ENCODE measurements at places on chromosomes 7 and 10. TPM values are rescaled to one million over a fixed set of nuclear protein-coding genes. Genes with fewer than 3 reads are reported as not detected.

The TET1 gene
- 36.2 TPM for total RNA-seq

The MYOF gene
- total RNA-seq, result 25.5 TPM

The NPVF gene
- not detected for total RNA-seq

The LRIT1 gene
- total RNA-seq, result not detected

The EFCAB10 gene
- 0.53 TPM for total RNA-seq

The SORCS1 gene
- 13.6 TPM for total RNA-seq

The NACAD gene
- 11.7 TPM for total RNA-seq

The TRIL gene
- 9.3 TPM for total RNA-seq

The CRYGN gene
- total RNA-seq, result 3.2 TPM

The CRHR2 gene
- total RNA-seq, result not detected

The TRUB1 gene
- 21.2 TPM for total RNA-seq

The INMT gene
- 2.9 TPM for total RNA-seq

The KNDC1 gene
- total RNA-seq, result 11.0 TPM

The NCF1 gene
- not detected for total RNA-seq

The PNLIPRP1 gene
- total RNA-seq, result not detected

The STEAP4 gene
- not detected for total RNA-seq

The ZPBP gene
- total RNA-seq, result not detected

- DNase-seq, result no peak
These were observed 10.0 kb downstream of the VWC2 start for GRCh38 chr7:49783446-49783845.

- no peak for DNase-seq
These were observed 229.3 kb upstream of the KMT2E start for GRCh38 chr7:104784686-104785085.

GRCh38 chr7:100017300-100017699 is 1.9 kb downstream of the ZKSCAN1 start:
- no peak for DNase-seq

- no peak for DNase-seq
These were observed 14.4 kb downstream of the CAMK2G start for GRCh38 chr10:73859784-73860491.

DNA sequence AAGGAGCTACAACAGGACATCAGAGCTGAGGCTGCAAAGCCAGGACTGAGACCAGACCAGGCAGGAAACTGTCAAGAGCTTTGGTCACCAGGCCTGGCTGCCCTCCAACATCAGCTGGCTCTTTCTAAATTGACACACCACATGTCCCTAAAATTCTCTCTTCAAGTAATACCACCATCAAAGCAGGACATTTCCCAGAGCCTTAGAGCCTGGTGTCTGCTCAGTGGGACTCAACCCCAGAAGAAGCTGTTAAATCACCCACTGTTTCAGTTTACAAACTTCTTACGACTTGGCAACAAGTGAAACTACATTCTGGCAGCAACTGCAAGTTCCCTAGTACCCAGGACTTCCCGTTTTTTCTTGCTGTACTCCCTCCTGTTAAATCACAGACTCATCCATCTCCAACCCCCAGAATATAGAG is 3.8 kb upstream of the IL6 start:
- DNase-seq, result no peak

DNA sequence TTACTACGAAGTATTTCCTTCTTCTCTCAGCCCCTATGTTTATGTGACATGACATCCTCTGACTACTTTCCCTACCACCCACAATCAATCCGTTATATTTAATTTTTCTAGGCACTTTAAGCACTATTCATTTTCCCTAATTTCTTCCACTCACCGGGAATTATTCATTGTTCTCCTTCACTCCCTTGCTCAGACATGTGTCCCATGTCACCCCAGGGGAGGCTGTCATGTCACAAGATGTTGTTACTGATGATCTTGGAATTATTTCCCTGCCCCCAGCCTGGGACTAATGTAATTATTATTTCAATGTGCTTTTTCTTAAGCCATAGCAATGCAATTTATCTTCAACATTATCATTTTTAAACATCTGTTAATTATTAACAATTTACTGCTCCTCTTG is 317.2 kb downstream of the PHF14 start:
- no peak for DNase-seq

DNA sequence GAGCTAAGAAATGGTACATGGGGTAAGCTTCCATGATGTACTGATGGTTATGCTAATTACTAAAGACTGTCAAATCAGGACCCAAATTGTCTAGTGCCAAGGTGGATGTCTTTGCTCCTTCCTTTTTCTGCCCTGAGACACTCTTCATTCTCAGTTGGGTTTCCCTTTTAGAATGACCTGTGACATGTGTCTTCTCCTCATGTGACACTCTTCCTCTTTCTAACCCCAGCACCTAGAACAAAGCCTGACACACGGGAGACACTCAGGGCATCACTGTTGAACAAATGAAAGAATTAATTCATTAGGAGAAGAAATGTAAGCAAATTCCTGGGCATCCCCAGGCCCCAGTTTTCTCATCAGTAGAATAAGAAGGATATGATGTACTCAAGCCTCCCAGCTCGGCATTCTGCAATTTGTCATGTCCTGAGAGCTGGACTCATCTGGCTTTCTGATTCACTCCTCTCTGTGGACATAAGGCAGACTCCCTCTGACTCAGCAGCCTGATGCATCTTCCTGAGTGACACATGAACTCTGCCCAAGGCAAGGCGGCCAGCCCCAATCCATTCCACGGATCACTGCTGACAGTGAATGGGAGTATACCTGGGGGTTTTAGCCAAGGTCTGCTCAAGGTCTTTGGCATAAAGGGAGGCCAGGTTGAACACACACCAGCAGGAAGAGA is 473.8 kb downstream of the KCNMA1 start:
- DNase-seq, result no peak

DNA sequence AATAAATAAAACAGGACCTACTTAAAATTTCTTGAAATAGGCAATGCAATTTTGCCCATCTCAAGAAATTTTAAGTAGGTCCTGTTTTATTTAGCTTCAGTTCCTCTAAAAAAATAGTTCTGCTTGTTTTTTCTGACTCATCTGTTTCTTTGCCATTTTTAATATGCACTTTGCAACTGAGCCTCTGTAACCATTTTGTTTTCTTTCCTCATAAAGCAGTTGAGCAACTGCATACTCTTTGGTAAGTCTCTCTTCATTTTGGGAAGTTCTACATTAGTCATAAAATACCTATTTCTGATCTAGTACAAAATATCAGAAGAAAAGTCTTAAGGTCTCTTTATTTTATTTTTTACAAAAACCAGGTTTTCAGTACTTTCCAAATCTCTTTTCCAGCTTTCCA is 18.0 kb downstream of the TAS2R40 start:
- DNase-seq, result no peak

- DNase-seq, result no peak
These were observed 45.7 kb downstream of the POLR3A start for GRCh38 chr10:77983384-77984341.

GRCh38 chr10:116913695-116914094 is 64.4 kb downstream of the ENO4 start:
- DNase-seq, result no peak

GRCh38 chr10:68047554-68048327 is 27.3 kb downstream of the HERC4 start:
- DNase-seq, result no peak

- DNase-seq, result peak; percentile 95
These were observed at the start of the genes AIMP2 and PMS2 for GRCh38 chr7:6008668-6009611. Gene AIMP2, plus strand, starts transcription at chr7:6009272. Its CDS starts 92 bp downstream, at chr7:6009364. Gene PMS2, minus strand, starts transcription at chr7:6009049. Its CDS starts 30 bp downstream, at chr7:6009019.

GRCh38 chr7:128940494-128941322 is 3.0 kb downstream of the IRF5 start:
- DNase-seq, result no peak

GRCh38 chr10:45404087-45404769 is 30.2 kb downstream of the ALOX5 start:
- no peak for DNase-seq

DNA sequence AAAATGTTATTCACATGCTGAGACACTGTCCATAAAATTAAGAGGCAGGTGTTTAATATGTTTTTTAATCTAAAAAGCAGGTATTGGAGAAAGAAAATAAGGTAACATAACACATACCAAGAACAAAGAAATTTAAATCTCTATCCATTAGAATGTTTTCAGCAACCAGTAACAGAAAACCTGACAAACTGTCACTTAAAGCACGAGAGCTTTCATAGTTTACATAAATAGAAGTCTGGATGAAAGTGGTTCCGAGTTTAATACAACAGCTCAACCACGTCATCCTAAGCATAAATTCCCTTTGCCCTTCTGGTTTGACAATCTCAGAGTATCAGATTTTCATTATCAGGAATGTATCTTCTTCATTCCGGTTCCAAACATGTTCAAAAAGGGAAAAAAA is 1249.4 kb upstream of the SORCS1 start:
- no peak for DNase-seq

DNA sequence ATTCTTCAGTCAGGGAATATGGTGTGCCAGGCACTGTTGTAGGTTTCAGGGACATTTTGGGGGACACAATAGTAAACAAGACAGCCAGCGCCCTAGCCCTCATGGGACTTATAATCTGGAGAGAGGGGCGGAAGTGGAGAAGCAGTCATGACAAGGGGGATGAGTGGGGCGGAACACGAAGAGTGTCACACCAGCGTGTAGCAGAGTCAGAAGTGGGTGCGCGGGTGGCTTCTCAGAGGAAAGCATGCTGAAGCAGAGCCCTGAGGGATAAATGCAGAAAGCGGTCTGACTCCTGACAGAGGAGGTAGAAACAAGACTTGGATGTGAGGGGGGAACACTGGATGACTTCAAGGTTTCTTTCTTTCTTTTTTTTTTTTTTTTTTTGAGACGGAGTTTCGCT is 160.3 kb upstream of the LYZL2 start:
- DNase-seq, result no peak

GRCh38 chr10:19811540-19811939 is 4.7 kb upstream of the PLXDC2 start:
- DNase-seq, result no peak

GRCh38 chr10:28716748-28717147 is 39.4 kb downstream of the BAMBI start:
- DNase-seq, result no peak

GRCh38 chr7:6398943-6399342 is 48.8 kb downstream of the DAGLB start:
- DNase-seq, result no peak
